ENCODE measurements at places on chromosomes 7 and 10. TPM values are rescaled to one million over a fixed set of nuclear protein-coding genes. Genes with fewer than 3 reads are reported as not detected.
A peak's percentile ranks its signal among the peaks of the same experiment; 100 is the strongest.

DNA sequence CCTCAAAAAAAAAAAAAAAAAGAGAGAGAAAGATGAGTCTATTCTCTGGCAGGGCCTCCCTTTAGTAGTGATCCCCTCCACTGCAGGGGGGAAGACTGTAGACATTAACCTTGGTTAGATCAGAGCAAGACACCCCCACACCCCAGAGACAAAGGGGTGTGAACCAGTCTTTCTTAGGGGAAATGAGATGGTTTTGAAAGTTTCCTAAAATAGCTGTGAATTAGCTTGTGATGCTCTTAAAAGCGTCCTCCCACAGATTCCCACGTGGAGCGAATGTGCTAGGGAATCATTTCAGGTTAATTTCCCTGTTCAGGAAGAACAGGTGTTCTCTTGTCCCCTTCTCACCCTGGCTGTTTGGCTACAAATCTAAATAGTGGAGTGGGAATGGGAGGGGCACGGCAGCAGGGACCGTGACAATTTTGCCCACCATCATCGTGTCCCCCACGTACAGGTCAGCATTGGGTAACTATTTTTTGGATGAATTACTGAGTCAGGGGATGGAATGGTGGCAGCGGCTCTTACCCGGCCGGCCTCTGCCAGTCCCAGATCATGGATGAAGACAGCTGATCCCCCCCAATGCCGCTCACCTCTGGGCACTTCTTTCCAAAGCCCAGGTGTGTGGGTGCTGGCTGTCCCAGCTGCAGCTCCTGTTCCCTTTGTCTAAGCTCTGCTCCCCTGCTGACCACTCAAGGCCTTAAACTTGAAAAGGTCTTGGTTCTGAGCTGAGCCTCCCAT lies 152.9 kb downstream of the CCDC3 start:
- H3K4me1 ChIP-seq: peaks cover 7% of the 10 kb centered on the region

DNA sequence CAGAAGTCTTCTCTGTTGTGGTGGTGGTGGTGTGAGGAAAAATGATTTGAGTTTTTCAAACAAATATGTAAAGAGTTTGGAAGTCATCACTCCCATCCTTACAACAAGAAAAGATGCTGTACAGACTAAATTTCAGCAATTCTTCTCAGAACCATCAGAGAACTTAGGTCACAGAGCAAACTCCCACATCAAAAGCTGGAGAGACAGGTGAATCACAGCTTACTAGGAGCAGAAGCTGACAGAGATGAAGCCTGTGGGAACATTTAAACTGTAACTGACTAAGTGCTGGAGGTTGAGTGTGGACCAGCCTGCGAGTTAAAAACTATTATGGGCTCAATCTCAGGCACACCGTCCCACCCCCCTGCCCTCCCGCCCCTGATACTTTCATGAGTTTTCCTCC lies 97.3 kb downstream of the AKR1D1 start:
- H3K36me3 ChIP-seq: no peaks in the 10 kb centered on the region
- H3K4me1 ChIP-seq: no peaks in the 10 kb centered on the region
- no peak overlapping the region for H3K27ac ChIP-seq
- no peaks in the 10 kb centered on the region for H3K27me3 ChIP-seq
- no peak for DNase-seq

MMP21 gene
- not detected for total RNA-seq

- H3K4me3 ChIP-seq: peak within 1 kb of the TSS; percentile 83
- no peaks in the 10 kb centered on the region for H3K36me3 ChIP-seq
- peak within 1 kb of the TSS; percentile 99 for H3K27ac ChIP-seq
- peak; percentile 96 for DNase-seq
- H3K4me1 ChIP-seq: no peaks in the 10 kb centered on the region
- no peaks in the 10 kb centered on the region for H3K27me3 ChIP-seq
Observed at GRCh38 chr10:1048732-1049424, at the start of gene IDI1. Gene IDI1 (minus strand): TSS chr10:1049119. CDS start chr10:1049003, 116 bp downstream.

RNF32 gene
- 2.9 TPM for total RNA-seq

ASB10 gene
- not detected for total RNA-seq

ANKRD26 gene
- total RNA-seq: 8.3 TPM

HTR5A gene
- total RNA-seq: not detected

DNA sequence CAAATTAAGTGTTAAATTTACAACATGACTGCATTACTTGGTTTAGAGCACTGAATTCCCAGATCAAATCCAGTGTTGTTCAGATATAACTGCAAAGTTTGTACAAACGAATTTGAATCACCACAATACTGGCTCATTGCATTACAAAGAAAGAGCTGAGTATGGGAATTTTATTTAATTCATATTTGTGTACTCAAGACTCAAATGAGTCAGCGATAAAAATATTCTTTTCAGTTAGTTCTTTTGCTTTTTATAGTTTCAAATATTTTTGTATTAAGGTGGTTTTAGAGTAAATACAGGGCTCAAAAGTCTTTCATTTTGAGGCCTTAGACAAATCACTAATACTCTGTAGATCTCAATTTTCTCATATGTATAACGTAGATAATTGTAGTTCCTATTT lies 68.6 kb upstream of the LRGUK start:
- no peak overlapping the region for H3K4me3 ChIP-seq
- no peaks in the 10 kb centered on the region for H3K27me3 ChIP-seq
- no peaks in the 10 kb centered on the region for H3K4me1 ChIP-seq
- H3K27ac ChIP-seq: no peak overlapping the region
- H3K36me3 ChIP-seq: no peaks in the 10 kb centered on the region

MEIG1 gene
- not detected for total RNA-seq

ANXA8 gene
- total RNA-seq: 4.9 TPM

GRCh38 chr7:93147363-93147762 lies 822 bp downstream of the SAMD9L start:
- peak overlapping the region; percentile 63 for H3K27ac ChIP-seq
- no peak for DNase-seq
- peak overlapping the region; percentile 40 for H3K4me3 ChIP-seq
- no peaks in the 10 kb centered on the region for H3K36me3 ChIP-seq
- H3K4me1 ChIP-seq: no peaks in the 10 kb centered on the region
- H3K27me3 ChIP-seq: no peaks in the 10 kb centered on the region

LFNG gene
- 5.0 TPM for total RNA-seq

- H3K27me3 ChIP-seq: peaks cover 3% of the 10 kb centered on the region
- H3K36me3 ChIP-seq: no peaks in the 10 kb centered on the region
- H3K4me3 ChIP-seq: no peak overlapping the region
- no peaks in the 10 kb centered on the region for H3K4me1 ChIP-seq
- no peak for DNase-seq
Observed at GRCh38 chr7:142636751-142637150, 112.5 kb upstream of the PRSS1 start.

DGKI gene
- total RNA-seq: 2.9 TPM

CYP26A1 gene
- not detected for total RNA-seq

DNA sequence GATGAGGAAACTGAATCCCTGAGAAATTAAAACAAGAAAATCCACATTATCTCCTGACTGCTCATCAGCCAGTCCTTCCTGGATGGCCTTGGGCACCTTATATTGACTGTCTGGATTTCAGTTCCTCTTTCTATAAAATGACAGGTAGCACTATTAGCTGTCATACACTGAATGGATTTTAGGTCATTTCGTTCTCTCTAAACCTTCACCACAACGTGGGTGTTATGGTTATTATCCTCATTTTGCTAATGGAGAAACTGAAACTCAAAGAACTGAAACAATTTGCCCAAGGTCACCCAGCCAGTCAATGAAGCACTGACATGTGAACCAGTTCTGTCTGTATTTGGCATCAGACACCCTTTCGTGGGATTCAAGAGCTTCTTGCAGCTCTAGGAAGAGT lies 193.8 kb downstream of the CYP26A1 start:
- no peak overlapping the region for H3K27ac ChIP-seq
- H3K27me3 ChIP-seq: no peaks in the 10 kb centered on the region
- H3K36me3 ChIP-seq: no peaks in the 10 kb centered on the region
- H3K4me3 ChIP-seq: no peak overlapping the region
- DNase-seq: no peak

- no peak overlapping the region for H3K27ac ChIP-seq
- H3K4me1 ChIP-seq: no peaks in the 10 kb centered on the region
- no peaks in the 10 kb centered on the region for H3K36me3 ChIP-seq
- no peaks in the 10 kb centered on the region for H3K27me3 ChIP-seq
- no peak overlapping the region for H3K4me3 ChIP-seq
Observed at GRCh38 chr10:3485057-3485686, 299.8 kb downstream of the KLF6 start.

DNA sequence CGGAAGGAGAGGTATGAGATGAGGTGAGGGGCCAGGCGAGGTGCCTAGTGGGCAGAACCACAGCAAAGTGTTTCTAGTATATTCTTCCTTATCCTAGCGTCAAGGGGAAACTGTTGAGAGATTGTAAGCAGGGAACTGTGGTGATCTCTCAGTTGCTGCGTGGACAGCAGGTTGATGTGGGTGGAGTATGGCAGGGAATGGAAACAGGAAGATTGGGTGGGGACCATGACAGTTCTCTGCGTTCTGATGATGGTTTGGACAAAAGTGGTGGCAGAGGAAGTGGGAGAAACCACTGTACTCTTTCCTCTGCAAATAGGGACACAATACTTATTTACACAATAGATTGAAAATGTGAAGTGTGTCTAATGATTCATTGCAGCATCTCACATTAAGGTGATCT lies 191.5 kb upstream of the GRB10 start:
- H3K27me3 ChIP-seq: no peaks in the 10 kb centered on the region
- DNase-seq: no peak
- no peaks in the 10 kb centered on the region for H3K36me3 ChIP-seq
- no peak overlapping the region for H3K27ac ChIP-seq

ZNF282 gene
- 19.2 TPM for total RNA-seq

TEX36 gene
- not detected for total RNA-seq

MACROH2A2 gene
- total RNA-seq: 4.8 TPM

DNA sequence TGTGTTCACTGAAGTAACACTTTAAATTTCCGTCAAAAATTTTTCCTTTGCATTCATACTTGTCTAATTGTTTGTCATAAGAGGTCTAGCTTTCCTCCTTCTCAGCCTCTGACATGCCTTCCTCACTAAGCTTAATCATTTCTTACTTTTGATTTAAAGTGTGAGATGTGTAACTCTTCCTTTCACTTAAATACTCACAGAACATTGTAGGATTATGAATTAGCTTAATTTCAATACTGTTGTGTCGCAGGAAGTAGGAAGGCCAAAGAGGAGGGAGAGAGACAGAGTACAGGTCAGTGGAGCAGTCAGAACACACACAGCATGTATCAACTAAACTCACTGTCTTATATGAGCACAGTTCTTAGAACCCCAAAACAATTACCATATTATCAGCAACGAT lies 99.0 kb downstream of the SRPK2 start:
- no peak overlapping the region for H3K4me3 ChIP-seq
- no peaks in the 10 kb centered on the region for H3K27me3 ChIP-seq
- no peaks in the 10 kb centered on the region for H3K36me3 ChIP-seq
- no peak for DNase-seq
- no peaks in the 10 kb centered on the region for H3K4me1 ChIP-seq

PON1 gene
- 0.29 TPM for total RNA-seq
